ENCODE measurements at places on chromosomes 11 and 22. TPM values are rescaled to one million over a fixed set of nuclear protein-coding genes. Genes with fewer than 3 reads are reported as not detected.

CCND1 gene
- total RNA-seq = 100 TPM

C11orf16 gene
- total RNA-seq = not detected

- DNase-seq = no peak
Observed at GRCh38 chr22:34105461-34106062, 185.3 kb upstream of the LARGE1 start.

TSPAN18 gene
- total RNA-seq = 41.4 TPM

DNA sequence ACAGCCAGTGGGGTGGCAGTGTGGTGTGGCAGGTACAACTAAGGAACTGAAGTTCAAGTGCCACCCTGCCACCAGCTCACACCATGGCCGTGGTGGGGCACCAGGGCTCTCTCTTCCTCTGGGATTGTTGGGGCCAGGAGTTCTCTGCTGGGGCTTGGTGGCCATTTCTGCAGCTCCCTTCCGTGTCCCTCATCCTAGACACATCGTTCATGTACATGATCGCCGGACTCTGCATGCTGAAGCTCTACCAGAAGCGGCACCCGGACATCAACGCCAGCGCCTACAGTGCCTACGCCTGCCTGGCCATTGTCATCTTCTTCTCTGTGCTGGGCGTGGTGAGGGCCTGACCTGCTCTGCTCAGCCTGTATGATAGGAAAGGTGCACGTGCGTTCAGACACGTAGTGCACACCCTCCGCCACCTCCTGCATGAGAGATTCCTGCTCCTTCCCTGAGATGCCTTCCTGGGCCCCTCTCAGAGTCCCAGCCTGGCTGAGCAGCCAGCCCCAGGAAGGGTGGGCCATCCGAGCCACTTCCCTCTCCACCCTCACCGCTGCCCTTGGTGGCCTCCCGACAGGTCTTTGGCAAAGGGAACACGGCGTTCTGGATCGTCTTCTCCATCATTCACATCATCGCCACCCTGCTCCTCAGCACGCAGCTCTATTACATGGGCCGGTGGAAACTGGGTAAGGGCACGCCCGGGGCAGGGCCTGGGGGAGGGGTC is 7.3 kb upstream of the TAGLN start:
- peak; percentile 68 for DNase-seq

COPB1 gene
- total RNA-seq = 113 TPM

DNA sequence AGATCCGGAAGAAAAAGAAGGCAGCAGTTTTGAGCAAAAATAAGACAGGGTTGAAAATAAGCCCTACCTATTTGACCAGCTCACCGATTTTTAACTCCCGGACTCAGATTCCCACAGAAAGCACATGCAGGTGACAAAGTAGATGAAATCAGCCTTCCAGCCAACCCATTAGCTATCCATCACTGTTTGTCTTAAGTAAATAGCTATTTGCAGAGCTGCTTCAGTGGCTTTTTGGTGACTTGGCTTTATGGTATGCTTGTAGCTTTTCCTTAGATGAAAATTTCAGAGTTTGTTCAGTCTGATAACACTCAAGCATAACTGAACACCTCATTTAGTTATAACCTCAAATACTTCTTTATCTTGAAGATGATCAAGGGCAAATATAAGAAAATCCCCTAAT is 192.6 kb downstream of the HIPK3 start:
- DNase-seq = no peak

CHRNA10 gene
- total RNA-seq = 0.52 TPM

DNA sequence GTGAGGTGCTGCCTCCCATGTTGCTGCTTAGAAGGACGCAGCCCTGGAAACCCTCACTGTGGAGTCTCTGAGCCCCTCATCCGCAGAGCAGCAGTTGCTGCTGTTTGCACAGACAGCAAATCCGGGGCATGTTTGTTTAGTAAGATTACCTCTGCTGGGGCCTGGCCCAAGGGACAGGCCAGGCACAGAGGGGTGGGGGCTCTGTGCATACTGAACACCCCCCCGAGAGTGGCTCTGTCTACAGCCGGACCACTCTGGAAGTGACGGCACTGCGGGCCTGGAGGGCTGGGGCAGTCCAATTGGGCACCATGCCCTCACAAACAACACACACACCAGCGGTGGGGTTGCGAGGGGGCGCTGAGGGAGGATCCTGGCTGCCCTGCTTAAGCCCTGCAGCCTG is 22.9 kb upstream of the CCDC188 start:
- no peak for DNase-seq

CDC45 gene
- 1.7 TPM for total RNA-seq

GRCh38 chr11:134066943-134067885 is 1.7 kb upstream of the JAM3 start:
- DNase-seq = no peak

GRCh38 chr11:129163714-129164164 is 28.4 kb downstream of the ARHGAP32 start:
- no peak for DNase-seq

DNA sequence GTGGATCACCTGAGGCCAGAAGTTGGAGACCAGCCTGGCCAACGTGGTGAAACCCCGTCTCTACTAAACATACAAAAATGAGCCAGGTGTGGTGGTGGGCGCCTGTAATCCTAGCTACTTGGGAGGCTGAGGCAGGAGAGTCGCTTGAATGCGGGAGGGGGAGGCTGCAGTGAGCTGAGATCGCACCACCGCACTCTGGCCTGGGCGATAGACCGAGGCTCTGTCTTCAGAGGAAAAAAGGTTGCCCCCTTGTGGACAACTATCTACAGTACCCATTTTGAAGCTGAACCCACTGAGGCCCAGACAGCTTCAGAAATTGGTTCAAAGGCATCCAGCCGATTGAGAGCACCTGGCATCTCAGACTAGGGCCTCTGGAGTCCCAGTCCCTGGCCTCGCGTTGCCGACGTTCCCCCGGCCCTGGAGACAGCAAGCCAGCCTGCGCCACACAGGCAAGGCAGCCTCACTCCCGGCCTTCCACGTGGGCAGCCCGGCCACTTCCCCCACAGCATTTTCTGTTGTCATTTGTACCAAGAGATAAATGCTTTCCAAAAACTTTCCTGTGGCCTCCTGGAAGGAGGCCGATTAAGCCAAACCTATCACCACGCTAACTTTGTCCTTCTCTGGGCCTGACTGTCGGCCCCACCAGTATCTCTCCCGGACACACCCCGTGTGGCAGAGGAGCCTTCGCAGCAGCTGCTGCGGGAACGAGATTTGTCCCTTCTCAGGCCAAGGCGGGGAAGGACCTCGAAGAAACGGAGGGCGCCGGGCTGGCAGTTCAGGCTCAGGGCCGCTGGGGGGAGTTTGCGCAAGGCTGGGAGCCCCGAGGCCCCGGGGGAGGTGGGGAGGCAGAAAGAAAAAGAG is 82.8 kb downstream of the FLI1 start:
- DNase-seq = peak; percentile 86

GRCh38 chr11:78205256-78205655 is 16.5 kb downstream of the USP35 start:
- no peak for DNase-seq

GRCh38 chr22:24326266-24326665 is 55.6 kb downstream of the SPECC1L start:
- DNase-seq = no peak

KCNA4 gene
- total RNA-seq = 0.71 TPM

DNA sequence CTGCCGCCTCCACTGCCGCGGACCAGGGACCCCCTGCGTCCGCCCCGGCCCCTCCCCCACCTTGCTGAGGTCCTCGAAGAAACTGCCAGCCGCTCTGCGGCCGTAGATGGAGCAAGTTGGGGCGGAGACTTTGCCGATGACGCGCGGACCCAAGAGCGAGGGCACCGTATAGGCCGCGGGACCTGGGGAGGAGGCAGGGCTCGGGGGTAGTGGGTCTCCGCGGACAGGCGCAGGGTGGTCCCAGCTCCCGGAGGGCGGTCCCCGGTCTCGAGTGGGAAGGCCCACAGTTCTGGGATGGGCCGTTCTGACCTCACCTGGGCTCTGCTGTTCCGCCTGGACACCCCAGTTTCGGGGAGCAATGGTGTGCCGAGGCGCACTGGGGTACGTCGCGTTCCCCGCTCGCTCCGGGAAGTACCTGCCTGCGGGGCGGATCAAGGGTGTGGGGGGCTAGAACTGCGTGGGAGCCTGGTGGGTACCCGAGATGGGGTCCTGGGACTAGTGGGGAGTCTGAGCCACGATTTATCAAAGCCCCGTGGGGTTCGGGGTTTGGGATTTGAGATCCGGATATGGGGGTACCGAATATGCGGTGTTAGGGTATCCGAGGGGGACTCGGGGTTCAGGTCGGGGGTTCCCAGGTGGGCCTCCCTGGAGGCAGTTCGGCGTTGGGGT is 1.2 kb upstream of the TYMP start:
- peak; percentile 98 for DNase-seq

- DNase-seq = no peak
Observed at GRCh38 chr11:59574467-59574866, 41.1 kb downstream of the OSBP start.

OR4C13 gene
- total RNA-seq = not detected

DNA sequence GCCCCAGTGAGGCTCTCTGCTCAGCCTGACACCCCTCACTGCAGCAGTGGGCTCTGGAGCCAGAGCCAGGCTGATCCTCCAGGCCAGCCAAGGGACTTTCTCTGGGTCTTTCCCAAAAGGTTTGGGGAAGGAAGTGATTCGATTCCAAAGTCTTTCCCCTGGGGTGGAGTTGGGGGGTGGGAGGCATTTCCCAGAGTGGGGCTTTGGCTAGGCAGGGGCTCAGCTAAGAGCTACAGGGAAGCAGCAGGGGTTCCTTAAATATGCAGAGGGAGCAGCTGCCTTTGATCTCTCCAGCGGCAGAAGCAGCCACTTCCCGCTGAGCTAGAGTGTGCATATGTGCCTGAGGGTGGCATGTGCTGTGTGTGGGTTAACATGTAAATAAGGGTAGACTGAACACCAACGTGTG is 192.9 kb downstream of the INSC start:
- no peak for DNase-seq

DNA sequence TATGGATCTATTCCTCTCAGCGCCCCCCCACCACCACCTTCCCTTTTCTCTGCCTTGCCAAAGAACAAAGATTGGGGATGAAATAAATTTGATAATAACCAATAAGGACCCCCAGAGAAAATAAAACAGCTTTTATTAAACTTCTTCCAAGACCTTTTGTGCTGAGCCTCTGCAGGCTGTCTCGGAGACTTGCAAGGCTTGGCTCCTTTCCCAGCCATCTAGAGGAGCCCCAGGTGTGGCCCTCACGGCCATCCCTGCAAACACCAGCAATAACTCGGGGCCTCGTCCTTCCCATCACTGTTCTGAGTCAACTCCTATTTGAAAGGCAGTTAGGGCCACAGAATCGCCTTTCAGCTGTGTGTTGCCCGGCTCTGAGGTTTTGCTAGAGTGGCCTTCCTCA is 51.2 kb upstream of the LMO1 start:
- DNase-seq = peak; percentile 62

DNA sequence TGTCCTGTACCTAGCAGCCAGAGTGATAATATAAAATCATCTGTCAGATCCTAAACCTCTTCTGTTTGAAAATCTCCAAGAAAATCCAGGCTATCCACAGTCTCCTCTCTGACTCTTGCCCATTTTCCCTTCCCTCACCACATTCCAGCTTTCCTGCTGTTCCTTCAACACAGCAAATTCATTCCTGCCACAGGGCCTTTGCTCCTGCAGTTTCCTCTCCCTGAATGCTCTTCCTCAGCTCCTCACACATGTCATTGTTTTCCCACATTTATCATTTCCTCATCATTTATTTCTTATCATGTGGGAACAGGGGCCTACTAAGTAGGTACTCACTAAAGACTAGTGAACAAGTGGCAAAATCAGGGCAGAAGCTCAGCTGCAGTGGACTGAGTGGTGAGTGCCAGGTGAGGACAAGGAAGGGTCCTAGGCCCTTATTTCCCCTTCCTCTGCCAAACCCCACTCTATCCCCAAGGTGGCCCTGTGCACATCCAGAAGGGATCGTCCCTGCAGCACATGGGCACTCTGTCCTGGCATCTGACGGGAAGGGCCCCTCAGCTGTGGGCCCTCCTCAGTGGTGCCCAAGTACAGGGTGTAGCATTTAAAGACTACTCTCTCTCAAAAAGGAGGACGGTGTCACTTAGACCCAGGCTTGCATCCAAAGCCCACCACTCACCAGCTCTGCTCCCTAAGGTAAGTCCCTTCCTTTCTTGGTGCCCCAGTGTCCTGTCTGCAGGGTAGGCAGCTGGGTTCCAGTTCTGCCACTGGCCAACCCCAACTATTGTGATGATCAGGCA is 2.0 kb downstream of the LRRC32 start:
- DNase-seq = peak; percentile 58

- no peak for DNase-seq
Observed at GRCh38 chr11:95647871-95648270, 141.7 kb downstream of the FAM76B start.

GRCh38 chr11:60164550-60165075 is 18.3 kb downstream of the MS4A6A start:
- DNase-seq = no peak

C11orf52 gene
- 1.6 TPM for total RNA-seq

DNA sequence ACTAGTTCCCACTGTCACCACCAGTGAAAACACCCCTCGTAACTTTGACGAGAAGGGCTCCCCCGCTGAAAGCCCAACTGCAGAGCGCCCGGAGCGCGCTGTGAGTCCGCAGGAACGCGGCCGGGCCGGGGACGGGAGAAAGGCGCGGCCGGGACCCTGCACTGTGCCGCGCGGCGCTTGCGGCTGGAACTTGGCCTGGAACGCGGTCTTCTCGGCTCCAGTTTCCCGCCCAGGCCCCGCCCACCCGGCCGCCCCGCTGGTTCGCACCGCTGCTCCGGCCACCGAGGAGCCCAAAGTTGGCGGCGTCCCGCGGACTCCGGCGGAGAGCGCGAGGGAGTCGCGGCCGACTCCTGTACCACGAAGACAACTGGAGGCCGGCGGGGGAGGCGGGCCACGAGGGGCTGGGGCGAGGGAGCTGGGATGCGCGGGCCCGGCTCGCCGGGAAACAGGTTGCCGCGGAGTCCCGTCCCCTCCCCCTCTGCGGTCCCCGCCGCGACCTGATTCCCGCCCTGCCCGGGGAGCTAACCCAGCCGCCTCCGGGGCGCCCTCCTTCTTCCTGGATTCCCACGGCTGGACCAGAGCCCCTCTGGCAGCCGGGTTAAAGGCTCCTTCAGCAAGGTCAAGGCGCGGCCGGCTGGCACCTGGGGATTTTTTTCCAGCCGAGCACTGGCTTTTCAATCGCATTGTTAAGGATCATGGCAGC is 3.4 kb downstream of the TENM4 start:
- DNase-seq = peak; percentile 85

EXT2 gene
- 60.1 TPM for total RNA-seq

SCGB1C1 gene
- total RNA-seq = not detected

BRMS1 gene
- 20.4 TPM for total RNA-seq

DNA sequence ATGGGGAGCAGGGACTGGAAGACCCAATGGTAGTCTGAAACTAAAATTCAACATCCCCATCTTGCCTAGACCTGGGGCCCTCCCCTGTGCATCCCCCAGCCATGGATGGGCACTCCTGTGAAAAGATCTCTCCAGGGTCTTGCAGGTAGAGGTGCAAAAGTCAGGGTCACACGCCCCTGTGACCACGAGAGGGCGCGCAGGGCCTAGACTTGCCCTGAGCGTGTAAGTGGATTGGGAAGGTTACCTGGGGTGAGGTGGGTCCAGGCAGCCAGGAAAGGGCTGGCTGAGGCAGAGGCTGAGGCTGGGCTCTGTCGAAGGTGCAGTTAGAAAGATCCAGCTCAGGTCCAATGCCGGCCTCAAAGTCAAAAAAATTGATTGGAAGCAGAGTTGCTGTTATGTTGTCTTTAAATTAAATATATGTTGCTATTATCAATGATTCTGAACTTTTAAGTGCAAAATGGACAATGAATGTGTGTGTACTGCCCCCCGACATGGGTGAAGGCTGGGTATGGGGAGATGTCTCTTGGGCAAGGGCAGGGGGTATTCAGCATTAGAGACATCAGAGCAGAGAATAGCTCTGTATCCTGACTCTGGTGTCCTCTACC is 4.8 kb upstream of the POU2F3 start:
- DNase-seq = no peak

OR51A4 gene
- total RNA-seq = not detected

GRCh38 chr11:133824593-133824992 is 20.7 kb downstream of the SPATA19 start:
- DNase-seq = no peak

SMTNL1 gene
- total RNA-seq = not detected

E2F8 gene
- total RNA-seq = 0.19 TPM

Measured in posterior vena cava (tissue), 2 donors.